CD4-positive, alpha-beta T cell (primary cell): ENCODE measurements at places on chromosomes 4 and X. TPM values are rescaled to one million over a fixed set of nuclear protein-coding genes. Genes with fewer than 3 reads are reported as not detected.

DNA sequence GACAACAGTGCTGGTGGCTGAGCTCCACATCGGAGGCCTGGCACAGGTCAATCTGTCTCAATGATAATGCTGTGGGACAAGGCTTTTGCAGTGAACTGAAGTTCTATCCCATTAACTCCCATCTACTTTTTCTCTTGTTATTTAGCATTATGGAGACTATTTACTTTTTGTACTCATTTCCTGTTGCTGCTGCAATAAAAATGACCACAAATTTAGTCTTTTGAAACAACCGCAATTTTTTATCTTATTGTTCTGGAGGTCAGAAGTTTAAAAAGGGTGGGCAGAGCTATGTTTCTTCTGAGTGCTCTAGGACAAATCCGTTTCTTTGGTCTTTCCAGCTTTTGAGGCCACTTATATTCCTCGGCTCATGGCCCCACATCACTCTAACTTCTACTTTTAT, 111.0 kb upstream of the PITX2 start:
- H3K27ac ChIP-seq, result no peak overlapping the region
- no peaks in the 10 kb centered on the region for H3K36me3 ChIP-seq
- no peak overlapping the region for H3K4me3 ChIP-seq
- no peaks in the 10 kb centered on the region for H3K27me3 ChIP-seq
- H3K4me1 ChIP-seq, result no peaks in the 10 kb centered on the region

- H3K4me1 ChIP-seq, result no peaks in the 10 kb centered on the region
- H3K27ac ChIP-seq, result no peak overlapping the region
- no peak overlapping the region for H3K4me3 ChIP-seq
- H3K27me3 ChIP-seq, result no peaks in the 10 kb centered on the region
- H3K36me3 ChIP-seq, result no peaks in the 10 kb centered on the region
- no peak for DNase-seq
Observed at GRCh38 chrX:29890646-29891200, 324.6 kb upstream of the MAGEB2 start.

DNA sequence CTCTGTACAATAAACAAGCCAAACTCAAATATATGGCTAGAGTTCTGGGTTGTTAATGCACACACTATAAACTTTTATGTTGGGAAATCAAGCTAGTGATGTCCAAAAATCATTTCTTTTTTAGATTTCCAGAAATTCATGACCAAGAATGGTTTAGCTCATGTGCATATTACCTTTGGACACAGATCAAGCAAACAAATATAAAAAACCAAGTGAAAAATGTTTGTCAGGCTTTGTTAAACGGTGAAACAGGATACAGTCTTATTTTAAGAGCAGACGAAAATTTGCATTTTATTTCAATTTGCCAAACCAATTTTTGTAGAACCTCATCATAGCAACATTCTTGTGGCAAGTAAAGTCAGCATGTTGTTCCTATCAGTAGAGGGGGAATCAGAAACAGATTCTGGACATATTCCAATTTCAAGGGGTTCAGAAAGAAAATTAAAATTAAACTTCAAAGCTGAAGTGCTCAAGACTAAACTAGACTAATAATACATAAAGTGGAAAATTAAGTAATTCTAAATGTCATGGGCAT, 413.6 kb downstream of the TRIML1 start:
- H3K4me3 ChIP-seq, result no peak overlapping the region
- no peaks in the 10 kb centered on the region for H3K36me3 ChIP-seq
- H3K27ac ChIP-seq, result no peak overlapping the region

DNA sequence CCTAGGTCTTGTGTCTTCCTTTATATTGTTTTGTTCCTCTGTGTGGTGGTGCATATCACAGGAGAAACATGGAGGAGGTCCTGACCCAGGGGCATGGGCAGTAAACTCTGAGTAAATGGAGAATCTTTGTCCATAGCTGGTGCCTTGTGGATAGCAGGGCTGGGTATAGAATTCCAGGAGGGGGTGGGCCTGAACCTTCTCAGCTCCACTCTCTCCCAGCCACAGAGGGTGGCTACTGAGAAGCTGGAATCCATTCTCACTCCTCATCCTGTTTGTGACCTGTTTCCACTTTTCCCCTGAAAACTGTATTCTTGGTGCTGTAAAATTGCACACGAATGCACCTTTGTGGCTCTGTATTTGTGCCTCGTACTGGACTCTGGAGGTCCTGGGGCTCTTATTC, 47.7 kb upstream of the ADRA2C start:
- no peaks in the 10 kb centered on the region for H3K4me1 ChIP-seq
- DNase-seq, result no peak
- peaks cover 21% of the 10 kb centered on the region for H3K27me3 ChIP-seq

CXCL8 gene
- total RNA-seq, result 9.9 TPM
